ENCODE measurements at places on chromosomes 3 and 15.

- DNase-seq = no peak
These were observed 45.7 kb downstream of the EIF2AK4 start for GRCh38 chr15:39979606-39980005.

GRCh38 chr3:119534296-119534695 lies 25.1 kb downstream of the CD80 start:
- no peak for DNase-seq

- no peak for DNase-seq
These were observed 92.1 kb downstream of the IGF2BP2 start for GRCh38 chr3:185732782-185733181.

- DNase-seq = no peak
These were observed 638.6 kb upstream of the TBL1XR1 start for GRCh38 chr3:177835917-177836316.

GRCh38 chr3:41163421-41163820 lies 35.9 kb upstream of the CTNNB1 start:
- no peak for DNase-seq

DNA sequence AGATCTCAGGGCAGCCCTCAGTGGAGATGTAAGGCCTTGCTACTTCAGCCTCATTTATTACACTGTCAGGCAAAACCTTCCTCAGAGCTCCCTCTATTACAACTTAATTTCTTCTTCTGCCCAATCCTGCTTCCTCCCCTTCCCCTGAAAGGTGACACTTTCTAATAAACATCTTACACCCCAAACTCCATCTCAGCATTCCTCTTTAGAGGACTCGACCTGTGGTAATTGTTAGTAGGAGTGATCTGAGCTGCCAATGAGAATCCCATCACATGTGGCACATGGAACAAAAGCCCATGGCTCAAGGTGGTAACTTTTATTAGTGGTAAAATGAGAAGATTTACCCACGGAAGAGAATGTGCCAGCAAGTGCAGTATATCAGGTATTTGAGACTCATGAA lies 29.8 kb downstream of the DTWD1 start:
- no peak for DNase-seq

DNA sequence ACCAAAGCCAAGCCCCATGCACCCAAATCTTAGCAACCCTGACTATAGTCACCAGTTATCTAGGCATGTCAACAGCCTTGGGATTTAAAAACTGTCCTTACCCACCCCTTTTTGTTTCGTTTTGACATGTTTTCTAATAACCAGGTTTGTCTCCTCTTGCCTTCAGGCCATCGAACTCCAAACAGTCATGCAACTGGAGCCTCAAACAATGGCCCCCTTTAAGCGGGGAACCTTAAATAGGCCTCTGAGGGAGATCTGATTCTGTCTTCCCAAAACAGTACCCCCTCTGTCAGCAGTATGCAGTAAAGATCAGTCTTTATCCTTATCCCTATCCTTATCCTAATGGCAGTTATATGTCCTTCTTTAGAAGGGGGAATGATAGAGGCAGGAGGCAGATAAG lies 105.7 kb downstream of the DPH6 start:
- DNase-seq = no peak

DNA sequence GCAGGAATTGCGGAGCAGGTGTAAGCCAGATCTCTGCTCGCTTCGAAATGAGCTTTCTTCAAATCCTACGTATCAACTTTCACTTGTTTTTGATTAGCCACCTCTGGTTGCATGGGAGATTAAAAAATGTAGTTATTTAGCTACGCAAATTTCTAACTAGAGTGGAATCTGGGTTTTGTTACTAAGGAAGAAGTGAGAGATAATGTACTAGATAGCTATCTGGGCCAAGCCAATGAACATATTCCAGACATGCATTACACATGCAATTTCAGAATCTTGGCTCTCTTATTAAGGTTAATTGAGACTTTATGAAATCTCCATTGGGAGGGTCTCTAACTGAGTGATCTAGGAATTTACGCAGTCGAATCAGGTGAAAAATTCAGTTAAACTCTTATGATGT lies 765.7 kb downstream of the DIPK2A start:
- DNase-seq = no peak

DNA sequence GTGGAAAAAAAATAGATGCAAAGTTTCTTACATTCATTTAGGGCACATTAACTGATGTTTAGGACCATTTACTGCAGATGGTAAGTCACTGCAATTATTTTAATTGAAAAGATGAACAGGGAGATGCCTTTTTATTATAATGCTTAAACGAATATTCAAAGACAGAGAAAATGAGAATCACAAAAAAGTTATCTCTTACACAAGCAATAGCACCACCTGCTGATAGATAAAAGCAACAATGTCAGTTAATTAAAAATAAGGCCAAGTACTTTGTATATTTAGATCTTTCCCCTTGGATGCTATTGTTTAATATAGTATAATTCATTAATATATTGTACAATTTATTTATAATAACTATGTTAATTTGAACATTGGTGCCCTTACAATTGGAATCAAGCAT lies 55.9 kb downstream of the IFT80 start:
- no peak for DNase-seq

GRCh38 chr3:53820756-53821580 lies 25.3 kb downstream of the CHDH start:
- no peak for DNase-seq

DNA sequence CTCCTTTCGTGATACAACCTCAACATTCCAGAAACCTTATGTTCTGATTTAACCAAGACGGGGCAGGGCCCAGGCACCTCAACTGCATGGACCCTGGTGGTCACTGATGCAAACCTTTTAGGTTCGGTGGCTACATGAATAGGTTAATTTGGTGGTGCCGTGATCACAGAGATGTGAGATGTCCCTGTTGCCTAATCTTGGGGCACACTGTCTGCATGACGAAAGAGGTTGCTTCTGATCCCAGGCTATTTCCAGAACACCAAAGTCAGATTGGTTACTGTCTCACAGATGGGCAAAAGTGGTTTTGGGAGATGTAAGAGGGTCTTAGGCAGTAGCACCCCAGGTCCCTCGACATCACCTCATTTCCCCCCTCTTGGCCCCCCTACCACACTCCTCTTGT lies 4.0 kb upstream of the CCR1 start:
- DNase-seq = no peak

DNA sequence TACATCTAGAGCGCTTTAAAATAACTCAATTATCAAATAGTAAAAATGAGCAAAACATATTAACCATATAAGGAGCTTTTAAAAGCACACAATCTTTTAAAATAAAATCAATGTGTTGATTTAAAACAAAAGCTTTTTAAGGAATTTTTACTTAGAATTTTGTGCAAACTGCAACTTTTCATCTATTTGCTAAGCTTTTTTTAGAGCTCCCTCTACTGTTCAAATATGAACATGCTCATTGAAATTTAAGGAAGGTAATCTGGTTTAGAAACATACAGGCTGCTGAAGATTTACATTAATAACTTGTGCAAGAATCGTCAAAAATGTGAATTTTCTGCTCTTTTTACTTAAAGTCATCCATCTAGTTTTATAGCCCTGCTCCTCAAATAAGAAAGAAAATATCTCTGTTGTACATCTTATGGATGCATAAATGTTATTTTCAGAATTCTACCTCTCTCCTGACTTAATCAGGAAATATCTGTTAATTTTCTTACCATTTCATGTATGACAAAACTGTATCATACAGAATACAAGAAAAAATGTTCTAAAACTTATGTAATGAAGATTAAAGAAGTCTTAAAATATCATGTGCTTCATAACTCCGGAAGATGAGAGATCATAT lies 469.4 kb upstream of the ROBO2 start:
- no peak for DNase-seq

GRCh38 chr15:60251300-60252070 lies 146.3 kb downstream of the ANXA2 start:
- DNase-seq = no peak

DNA sequence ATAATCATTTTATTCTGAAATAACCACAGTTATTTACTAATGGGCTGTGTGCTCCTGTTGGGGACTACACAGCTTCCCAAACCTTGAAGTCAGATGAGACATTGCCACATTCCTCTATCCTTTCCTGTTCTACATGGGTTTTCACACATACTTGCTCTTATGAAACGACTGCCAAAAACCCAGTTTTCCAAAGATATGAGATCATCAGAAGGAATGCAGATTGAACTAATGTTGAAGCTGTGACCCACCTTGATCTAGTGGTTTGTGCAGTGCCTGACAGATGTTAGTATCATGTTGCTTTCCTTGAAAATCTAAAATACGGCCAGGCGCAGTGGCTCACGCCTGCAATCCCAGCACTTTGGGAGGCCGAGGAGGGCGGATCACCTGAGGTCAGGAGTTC lies 144.6 kb downstream of the VGLL4 start:
- DNase-seq = no peak

DNA sequence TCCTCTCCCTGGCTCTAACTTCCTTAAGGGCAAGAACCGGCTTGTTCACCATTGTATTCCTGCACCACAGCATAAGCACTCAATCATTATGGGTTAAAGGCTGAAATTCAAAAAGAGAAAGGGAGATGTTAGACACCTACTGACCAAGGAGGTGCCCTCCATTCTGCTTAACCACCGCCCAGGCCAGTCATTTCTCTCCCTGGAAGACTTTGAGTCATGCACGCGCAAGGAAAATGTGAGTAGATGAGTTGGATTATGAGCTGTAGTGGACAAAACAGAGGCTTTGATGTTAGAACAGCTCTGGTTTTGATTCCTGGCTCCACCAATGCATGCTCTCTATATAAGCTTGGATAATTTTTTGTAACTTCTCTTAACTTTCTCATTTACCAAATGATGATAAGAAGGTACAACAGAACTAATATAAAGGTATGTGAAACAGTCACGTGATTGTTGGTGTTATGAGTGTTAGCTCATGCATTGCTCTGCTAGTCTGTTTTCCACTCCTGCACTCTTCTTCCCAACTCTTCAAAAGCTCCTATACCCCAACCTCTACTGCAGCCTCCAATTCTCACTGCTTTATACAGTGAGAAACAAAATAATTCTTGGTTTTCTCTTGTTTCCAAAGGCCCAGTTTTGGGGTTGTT lies 148.4 kb upstream of the ATP11B start:
- no peak for DNase-seq

DNA sequence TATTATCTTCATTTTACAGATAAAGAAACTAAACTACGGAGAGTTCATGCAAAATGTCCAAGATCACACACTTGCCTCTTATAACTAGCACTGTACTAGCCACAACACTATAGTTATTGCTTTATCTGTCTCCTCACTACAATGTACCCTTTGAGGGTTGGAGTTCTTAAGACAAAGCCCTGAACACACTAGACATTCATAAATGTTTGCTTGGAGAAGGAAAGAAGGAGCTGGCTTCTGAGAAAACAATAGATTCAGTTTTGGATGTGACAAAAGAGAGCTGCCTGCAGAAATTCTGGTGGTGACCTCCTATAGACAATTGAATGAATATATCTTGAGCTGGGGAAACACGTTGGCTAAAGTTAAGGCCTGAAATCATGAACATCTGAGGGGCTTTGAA lies 169.9 kb upstream of the ARHGEF26 start:
- DNase-seq = no peak

DNA sequence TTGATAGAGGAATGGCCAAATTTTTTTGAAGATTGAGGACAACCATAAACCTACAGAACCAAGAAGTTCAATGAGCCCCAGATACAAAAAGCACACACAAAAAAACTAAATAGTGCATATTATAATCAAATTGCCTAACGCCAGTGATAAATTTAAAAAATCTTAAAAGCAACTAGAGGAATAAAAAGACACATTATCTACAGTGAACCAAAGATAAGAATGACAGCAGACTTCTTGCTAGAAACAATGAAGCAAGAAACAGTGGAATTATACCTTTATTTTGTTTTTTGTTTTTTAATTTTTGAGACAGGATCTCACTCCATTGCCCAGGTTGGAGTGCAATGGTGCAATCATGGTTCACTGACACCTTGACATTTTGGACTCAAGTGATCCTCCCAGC lies 9.9 kb upstream of the SAMD7 start:
- no peak for DNase-seq

- DNase-seq = no peak
These were observed 10.5 kb upstream of the SLITRK3 start for GRCh38 chr3:165206454-165207266.

GRCh38 chr15:50146632-50147031 lies 27.6 kb upstream of the ATP8B4 start:
- no peak for DNase-seq

- no peak for DNase-seq
These were observed 392.6 kb downstream of the ZPLD1 start for GRCh38 chr3:102827386-102827785.

GRCh38 chr3:86963611-86964010 lies 27.3 kb downstream of the VGLL3 start:
- DNase-seq = no peak

DNA sequence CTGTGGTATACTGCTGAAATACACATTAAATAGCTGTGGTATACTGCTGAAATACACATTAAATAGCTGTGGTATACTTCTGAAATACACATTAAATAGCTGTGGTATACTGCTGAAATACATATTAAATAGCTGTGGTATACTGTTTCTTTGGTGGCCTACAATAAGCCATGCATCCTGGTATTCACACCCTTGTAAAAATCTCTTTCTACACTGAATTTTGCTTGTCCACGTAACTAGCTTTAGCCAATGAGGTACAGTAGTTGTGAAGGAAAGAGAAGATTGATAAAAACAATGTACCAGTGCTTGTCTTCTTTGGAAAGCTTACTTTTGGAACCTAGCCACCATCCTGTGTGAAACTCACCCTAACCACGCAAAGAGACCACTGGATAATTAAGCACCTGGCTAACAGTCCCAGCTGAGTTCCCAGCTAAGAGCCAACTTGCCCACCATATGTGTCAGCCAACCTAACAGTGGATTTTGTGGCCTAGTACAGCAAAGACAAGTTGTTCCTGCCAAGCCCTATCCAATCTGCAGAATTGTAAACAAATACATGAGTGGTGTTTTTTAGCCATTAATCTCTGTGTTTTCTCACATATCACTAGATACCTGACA lies 103.4 kb upstream of the MELTF start:
- DNase-seq = no peak

- DNase-seq = no peak
These were observed at the start of gene GPR62 for GRCh38 chr3:51955175-51955892. TSS of gene GPR62 (plus strand) at chr3:51955381. CDS start at chr3:51955653, 272 bp downstream.

Measured in activated naive CD4-positive, alpha-beta T cell (primary cell).